ENCODE measurements at places on chromosomes 3 and 15.

- DNase-seq, result no peak
Observed at GRCh38 chr3:188055388-188055787, 98.6 kb upstream of the LPP start.

- no peak for DNase-seq
Observed at GRCh38 chr3:133595341-133595740, 21.9 kb downstream of the CDV3 start.

DNA sequence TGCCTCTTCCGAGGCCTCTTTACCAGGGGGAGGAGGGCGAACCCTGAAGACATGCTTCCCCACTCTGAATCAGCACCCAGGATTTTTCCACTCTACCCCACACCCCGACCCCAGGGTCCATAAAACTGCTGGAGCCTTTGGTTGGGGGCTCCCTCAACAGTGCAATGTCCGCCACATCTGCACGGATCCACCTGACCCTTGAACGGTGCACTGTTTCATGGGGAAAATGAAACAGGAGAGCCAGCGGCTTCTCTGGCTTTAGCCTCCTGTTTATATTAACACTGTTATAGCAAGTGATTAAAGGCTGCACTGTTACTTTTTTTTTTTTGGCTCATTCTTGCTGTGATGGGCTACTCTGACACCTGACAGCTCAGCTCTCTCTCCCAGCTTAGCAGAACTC lies 124.1 kb upstream of the DLG1 start:
- no peak for DNase-seq

- DNase-seq, result no peak
Observed at GRCh38 chr3:157104928-157105652, 54.9 kb downstream of the CCNL1 start.

DNA sequence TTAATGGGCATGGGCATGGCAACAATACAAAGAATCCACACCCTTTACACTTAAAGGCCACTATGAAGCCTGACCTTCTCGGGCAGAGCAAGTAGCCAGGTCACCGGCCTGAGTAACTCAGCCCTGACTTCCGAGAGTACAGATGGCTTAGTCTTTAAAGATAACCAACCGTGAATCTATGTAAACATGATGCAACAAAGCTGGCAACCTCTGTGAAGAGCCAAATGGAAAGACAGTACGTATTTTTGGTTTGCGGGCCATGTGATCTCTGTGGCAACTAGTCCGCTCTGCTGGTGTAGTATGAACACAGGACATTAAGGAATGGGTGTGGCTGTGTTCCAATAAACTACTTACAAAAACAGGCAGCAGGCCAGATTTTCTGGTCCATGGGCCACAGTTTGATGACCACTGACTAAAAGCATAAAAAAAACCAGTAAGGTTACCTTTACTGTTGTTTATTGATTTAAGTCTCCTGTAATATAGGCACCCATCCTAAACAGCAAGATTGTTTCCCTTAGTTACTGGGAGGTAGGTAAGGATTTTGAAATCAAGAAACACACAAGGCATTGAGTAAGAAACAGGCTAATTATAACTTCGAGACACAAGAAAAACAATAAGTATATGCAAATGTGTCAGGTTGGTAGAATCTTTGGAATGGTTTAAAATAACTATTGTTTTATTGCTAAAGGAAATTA lies 14.5 kb downstream of the RIOX2 start:
- no peak for DNase-seq

GRCh38 chr3:31522152-31522551 lies 10.6 kb upstream of the STT3B start:
- no peak for DNase-seq

- no peak for DNase-seq
Observed at GRCh38 chr3:9099702-9100512, 136.6 kb upstream of the RAD18 start.

- DNase-seq, result no peak
Observed at GRCh38 chr3:10625323-10625722, 119.9 kb upstream of the ATP2B2 start.

Data from testis (tissue), 5 donors.